ENCODE measurements at places on chromosomes 1 and 21.

- H3K27me3 ChIP-seq = no peaks in the 10 kb centered on the region
- no peak overlapping the region for H3K27ac ChIP-seq
- H3K4me1 ChIP-seq = peaks cover 4% of the 10 kb centered on the region
- no peaks in the 10 kb centered on the region for H3K36me3 ChIP-seq
- H3K4me3 ChIP-seq = no peak overlapping the region
- no peak for DNase-seq
Measured at GRCh38 chr1:167541003-167541402, 12.6 kb downstream of the CREG1 start.

GRCh38 chr21:41217671-41218385 lies 49.9 kb downstream of the BACE2 start:
- no peaks in the 10 kb centered on the region for H3K36me3 ChIP-seq
- DNase-seq = peak; percentile 22
- H3K27ac ChIP-seq = no peak overlapping the region
- H3K27me3 ChIP-seq = no peaks in the 10 kb centered on the region
- H3K4me3 ChIP-seq = no peak overlapping the region
- H3K4me1 ChIP-seq = peaks cover 22% of the 10 kb centered on the region

- H3K36me3 ChIP-seq = no peaks in the 10 kb centered on the region
- DNase-seq = no peak
- no peaks in the 10 kb centered on the region for H3K27me3 ChIP-seq
- no peaks in the 10 kb centered on the region for H3K4me1 ChIP-seq
- no peak overlapping the region for H3K4me3 ChIP-seq
- H3K27ac ChIP-seq = no peak overlapping the region
Measured at GRCh38 chr1:206588492-206588891, 23.8 kb downstream of the EIF2D start.

- H3K4me1 ChIP-seq = peaks cover 36% of the 10 kb centered on the region
- no peaks in the 10 kb centered on the region for H3K27me3 ChIP-seq
- H3K4me3 ChIP-seq = no peak overlapping the region
- peak overlapping the region; percentile 73 for H3K27ac ChIP-seq
- no peaks in the 10 kb centered on the region for H3K36me3 ChIP-seq
Measured at GRCh38 chr1:113786069-113786468, 26.2 kb downstream of the RSBN1 start.

- H3K4me3 ChIP-seq = no peak overlapping the region
- no peaks in the 10 kb centered on the region for H3K27me3 ChIP-seq
- H3K27ac ChIP-seq = no peak overlapping the region
- H3K36me3 ChIP-seq = no peaks in the 10 kb centered on the region
Measured at GRCh38 chr21:46120301-46121285, 22.7 kb downstream of the COL6A2 start.

Data from Caco-2 (cell line).